ENCODE measurements at places on chromosomes 4 and X.

DNA sequence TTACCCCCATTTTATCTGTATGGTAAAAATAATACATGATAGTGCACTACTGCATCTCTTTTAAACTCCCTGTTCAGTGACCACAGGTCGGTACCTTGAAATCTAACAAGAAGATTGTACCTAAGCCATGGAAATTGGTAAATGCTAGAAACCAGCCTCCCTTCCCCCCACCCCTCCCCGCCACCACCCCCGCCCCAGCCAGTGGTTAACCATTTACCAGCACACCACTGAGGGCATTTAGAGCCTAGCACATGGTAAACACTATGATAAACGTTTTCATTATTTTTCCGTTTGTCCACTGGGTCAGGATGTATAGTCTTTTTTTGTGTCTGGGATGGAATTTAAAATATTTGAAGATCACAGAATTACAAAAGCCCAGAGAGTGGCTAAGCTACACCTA, 703 bp upstream of the FTSJ1 start:
- DNase-seq, result no peak

GRCh38 chrX:113996781-113997180, 587.1 kb upstream of the HTR2C start:
- DNase-seq, result no peak

DNA sequence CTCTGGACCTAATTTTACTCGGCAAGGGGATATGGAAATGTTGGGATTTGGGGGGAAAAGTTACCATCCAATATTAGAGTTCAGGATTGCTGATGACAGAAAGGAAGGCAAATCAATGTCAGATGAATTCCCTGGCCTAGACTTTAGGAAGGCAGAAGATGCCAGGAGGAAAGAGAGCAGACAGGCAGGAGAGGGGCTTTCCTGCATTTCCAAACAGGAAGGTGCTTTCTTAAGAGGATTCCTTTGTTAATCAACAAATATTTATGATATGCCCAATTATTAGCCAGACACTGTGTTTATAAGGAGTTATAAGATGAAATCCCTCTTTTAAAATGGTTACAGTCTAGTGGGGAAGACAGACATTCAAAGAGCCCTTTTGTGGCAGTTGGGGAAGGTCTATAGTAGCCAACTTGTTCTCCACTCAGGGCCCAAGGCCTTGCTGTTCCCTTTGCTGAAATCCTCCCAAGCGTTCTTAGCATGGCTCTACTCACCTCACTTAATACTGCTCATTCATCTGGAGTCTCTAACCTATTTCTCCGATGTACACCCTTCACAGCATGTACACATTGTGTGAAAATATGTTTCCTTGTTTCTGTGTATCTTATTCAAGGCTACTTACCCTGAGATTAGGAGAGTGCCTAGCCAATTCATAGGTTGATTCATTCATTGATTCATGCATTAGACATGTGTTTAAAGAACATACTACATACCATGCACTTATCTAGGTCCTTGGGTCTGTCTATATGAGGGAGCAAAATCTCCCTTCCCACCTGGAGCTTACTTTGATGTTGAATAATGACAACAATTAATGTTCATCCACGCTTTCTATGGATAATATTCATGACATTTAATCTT, 5.3 kb downstream of the IGFBP7 start:
- no peak for DNase-seq

DNA sequence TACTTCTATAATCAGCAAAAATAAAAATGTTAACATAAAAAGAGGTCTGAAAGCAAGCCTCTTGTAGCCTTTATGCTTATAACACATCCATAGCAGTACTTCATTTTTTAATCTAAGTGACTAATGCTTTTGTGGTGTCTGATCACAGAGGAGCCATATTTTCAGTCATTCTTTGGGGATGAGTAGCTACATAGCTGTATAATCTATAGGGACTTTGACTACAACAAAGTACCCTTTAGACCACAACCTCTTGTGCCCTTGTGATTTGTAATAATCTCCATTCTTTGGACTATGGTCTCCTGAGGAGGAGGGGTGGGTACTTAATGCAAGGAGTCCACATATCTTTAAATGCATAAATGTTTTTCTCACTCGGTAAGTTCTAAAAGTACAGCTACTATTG, 9.6 kb downstream of the DRP2 start:
- no peak for DNase-seq

GRCh38 chr4:47746122-47746521, 91.7 kb downstream of the CORIN start:
- no peak for DNase-seq

GRCh38 chr4:110138551-110138950, 59.9 kb downstream of the ELOVL6 start:
- no peak for DNase-seq

- no peak for DNase-seq
Observed at GRCh38 chrX:8010105-8010504, 82.9 kb upstream of the PNPLA4 start.

DNA sequence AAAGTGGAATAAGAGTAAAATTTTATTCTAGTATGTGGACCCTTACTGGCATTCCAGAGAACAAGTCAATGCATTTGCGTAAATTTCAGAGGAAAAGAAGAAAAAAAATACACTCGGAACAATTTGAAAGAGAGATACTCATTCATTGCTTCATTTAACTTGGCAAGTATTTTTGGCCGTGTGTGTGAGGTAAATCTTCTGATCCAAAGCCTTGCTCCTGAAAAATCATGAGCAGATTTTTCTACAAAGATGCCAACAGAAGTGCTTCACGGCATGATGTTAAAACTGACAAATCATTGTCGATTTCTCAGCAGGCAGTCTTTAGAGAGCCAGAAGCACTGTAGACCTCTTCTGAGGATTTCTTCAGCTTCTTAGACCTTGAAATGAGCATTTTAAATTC, 194.0 kb downstream of the COX18 start:
- DNase-seq, result no peak

- DNase-seq, result no peak
Observed at GRCh38 chr4:26126143-26126718, 194.6 kb upstream of the RBPJ start.

GRCh38 chrX:68644861-68645260, 2.6 kb upstream of the STARD8 start:
- DNase-seq, result no peak

DNA sequence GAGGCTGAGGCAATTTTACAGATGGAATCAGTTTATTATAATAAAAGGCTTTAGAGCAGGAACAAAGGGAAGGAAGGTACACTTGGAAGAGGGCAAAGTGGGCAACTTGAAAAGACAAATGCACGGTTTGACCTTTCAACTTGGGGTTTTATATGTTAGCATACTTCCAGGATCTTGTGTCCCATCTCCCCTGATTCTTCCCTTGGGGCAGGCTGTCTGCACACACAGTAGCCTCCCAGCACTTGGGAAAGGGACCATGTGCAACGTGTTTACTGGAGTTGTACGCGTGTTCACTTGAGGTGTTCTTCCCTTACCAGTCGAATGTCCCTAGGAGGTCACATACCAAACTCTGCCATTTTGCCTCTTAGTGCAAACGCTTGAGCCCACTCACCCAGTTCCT, 7.3 kb downstream of the PPA2 start:
- no peak for DNase-seq

DNA sequence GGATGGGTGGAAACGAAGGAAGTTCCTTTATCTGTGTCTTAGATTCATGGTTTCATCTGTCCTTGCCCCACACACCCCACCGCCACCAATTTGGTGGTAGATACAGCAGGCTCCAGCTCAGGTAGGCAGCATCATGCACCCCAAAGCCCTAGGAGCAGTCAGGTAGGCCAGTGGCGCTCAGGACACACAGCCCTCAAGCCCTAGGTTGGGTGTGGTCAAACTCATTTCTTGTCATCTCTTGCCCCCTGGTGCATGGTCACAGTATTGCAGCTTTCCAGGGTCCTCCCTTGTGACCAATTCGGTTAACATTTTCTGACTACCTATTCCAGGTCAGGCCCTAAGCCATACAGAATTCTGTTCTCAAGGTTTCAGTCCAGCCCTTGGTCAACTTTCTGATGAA, 14.5 kb upstream of the PRRG3 start:
- DNase-seq, result peak; percentile 0

DNA sequence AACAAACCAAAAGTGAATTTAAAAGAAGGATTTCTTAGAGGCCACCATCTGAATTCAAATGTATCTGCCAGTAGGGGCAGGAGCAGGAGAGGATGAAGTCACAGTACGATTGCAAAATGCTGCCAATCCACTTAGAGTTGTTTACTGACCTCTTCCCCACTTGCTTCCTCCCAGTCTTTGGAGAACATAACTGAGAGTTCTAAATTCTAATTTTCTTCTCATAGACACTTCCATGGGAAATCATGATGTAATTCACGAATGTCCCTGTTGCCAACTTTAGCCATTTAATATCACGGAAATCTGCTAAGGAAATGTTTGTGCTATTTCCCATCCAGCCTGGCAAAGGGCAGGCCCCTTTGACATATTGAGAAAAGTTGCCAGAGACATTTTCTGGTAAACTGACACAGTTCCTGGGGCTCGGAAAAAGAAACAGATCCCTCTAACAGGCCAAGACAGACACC, 33.6 kb upstream of the NOCT start:
- peak; percentile 85 for DNase-seq

GRCh38 chr4:110631584-110632505, 9.0 kb upstream of the PITX2 start:
- DNase-seq, result peak; percentile 3

GRCh38 chr4:99949034-99949998, 759 bp downstream of the H2AZ1 start:
- DNase-seq, result peak; percentile 88

GRCh38 chr4:8305851-8306471, 36.4 kb downstream of the HTRA3 start:
- no peak for DNase-seq

DNA sequence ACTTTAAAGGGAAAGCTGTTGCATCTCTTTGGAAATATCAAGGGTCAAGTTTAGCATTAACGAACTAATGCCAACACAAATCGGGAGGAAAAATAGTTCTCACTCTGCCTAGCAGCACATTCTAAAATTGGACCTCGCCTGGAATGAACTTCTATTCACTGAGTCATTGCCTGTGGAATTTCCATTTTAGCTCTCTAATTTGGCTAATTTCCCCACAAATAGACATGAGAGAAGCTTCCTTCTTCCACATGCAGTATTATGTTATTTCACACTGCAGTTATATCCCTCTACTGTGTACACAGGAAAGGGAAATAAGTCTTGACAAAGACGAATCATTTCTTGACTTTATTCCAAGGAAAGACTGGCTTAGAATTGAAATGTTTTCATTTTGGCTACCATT, 9.3 kb downstream of the ZXDA start:
- peak; percentile 6 for DNase-seq

- no peak for DNase-seq
Observed at GRCh38 chrX:153999359-154000037, 20.2 kb downstream of the IRAK1 start.

DNA sequence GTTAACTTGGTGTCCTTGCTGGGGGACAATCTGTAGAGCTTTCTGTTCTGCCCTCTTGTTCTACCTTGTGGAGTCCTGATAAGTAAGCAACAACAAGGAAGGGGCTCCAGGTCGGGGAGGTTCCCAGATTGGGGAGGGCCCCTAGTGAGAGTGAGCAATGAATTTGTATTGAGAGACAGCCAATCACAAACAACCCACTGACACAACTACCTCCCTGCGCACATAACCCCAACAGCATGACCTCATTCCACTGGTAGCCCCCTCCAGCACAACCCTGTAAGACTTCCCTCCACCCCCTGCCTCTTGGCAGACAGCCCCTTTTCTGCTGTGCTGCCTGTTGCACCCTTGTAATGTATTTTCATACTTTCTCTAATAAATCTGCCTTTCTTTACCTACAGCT, 19.7 kb upstream of the PNPLA4 start:
- DNase-seq, result no peak

GRCh38 chrX:37815366-37815765, 32.0 kb downstream of the DYNLT3 start:
- DNase-seq, result peak; percentile 55

GRCh38 chr4:141995056-141995455, 358.7 kb downstream of the IL15 start:
- no peak for DNase-seq

DNA sequence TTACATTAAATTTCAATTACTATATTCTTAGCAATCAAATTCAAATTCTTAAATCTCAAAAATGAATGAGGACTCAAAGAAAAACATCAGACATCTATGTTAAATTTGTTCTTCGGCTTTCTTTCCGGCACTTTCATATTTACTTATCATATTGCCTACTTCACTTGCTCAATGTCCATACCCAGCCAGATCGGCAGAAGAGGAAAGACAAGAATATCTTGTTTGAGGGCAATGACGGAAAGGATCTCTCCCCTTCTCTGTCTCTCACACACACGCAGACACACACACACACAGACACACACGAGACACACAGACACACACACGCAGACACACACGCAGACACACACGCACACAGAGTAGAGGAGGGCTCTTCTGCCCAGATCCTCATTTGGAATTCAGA, 13.2 kb upstream of the IRF2 start:
- no peak for DNase-seq

DNA sequence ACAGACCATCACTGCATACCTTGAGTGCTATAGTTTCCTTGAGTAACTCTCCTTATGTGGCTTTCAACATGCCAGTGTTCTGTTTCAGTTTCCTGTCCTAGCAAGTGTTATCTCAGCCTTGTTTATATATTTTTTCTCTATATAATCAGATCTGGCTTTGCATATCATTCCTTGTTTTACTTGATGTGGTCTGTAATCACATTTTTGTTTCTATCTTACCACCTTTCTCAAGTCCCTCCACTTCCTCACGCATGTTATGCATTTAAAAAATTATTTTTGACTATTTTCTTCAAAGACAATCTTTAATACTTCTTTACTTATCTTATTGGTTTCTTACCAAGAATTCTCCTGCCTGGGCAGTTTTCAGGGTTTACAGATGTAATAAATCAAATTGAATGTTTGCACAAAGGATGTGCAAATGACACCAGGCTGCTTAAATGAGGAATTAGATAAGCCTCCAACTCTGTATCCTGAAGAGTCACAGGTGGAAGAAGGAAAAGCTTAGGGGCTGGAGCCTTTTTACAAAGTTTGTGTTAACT, 351.2 kb downstream of the BMPR1B start:
- no peak for DNase-seq

GRCh38 chr4:30717208-30718020, 2.8 kb upstream of the PCDH7 start:
- no peak for DNase-seq

DNA sequence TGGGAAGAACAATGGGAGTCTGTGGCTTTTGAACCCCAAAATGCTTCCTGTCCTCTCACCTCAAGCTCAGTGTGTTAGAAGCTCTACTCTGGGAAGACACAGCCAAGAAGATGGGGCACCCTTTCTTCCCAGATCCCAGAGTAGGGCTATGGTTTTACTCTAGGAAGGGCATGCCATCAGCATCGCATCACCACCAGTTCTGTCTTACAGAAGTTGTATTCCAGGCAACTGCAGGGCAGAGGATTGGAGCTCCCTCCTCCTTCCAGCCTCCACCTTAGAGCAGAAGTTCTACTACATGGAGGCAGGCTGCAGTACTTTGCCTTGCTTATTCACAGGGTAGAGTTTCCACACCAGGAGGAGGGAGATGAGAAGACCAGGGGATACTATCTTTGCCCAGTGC, 18.1 kb upstream of the ZFX start:
- no peak for DNase-seq

- DNase-seq, result no peak
Observed at GRCh38 chr4:108570993-108571569, 49.3 kb upstream of the RPL34 start.
